HFF-Myc (cell line): ENCODE measurements at places on chromosomes 5 and 9.

DNA sequence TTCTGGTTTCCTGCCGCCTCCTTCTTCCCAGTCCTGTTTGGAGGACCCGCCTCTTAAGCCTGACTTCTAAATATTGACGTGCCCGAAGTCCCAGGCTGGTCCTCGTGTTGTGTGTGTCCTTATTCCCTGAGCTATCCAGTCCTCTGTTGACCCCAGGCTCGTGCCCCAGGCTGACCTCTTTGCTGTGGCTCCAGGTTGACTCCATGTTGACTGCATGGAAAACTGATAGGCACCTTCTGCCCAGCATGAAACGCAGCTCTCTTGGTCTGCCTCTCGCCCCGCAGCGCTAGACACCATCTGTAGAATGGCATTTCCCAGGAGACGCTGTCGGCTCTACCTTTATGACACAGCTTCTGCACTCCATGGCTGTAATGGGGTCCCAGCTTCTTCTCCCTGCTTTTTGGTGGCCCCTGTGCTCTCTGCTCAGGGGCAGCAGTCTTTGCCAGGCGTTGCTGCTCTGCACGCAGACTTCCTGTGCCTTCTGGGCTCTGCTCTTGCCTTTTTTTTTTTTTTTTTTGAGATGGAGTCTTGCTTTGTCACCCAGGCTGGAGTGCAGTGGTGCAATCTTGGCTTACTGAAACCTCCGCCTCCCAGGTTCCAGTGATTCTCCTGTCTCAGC is 28.4 kb downstream of the EHMT1 start:
- DNase-seq = no peak

DNA sequence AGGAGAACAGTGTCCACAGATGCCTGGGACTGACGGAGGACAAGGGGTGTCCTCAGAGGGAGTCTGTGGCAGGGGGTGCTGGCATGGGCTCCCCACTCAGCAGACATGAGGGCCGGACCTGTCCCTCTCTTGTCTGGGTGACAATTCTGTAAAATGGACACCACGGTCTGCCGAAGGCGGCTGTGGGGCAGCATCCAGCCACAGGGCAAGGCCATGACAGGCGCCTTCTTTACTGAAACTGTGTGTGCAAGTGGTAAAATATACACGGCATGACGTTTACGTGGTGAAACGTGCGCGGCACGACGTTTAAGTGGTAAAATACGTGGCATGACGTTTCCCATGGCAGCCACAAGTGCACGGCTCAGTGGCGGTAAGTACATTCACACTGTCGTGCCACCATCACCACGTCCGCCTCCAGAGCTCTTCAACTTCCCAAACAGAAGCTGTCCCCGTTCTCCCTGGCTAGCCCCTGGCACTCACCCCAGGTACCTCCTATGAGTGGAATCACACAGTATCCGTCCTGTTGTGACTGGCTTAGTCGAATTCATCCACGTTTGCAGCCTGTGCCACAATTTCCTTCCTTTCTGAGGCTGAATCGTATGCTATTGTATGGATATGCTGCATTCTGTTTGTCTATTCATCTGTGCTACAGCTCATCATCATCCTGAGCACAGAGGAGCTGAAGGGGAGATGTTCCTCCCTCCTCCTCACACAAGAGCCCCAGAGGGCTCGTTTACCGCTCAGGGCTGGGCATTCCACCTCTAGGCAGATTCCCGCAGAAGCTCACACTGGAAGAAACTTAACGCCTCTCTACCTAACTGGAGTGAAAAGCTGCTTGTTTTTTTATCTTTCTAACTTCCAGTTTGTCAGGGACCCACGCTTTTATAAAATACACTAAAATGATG is 52.5 kb downstream of the COL23A1 start:
- no peak for DNase-seq

- no peak for DNase-seq
These were observed 80.2 kb downstream of the TRIO start for GRCh38 chr5:14223372-14223771.

DNA sequence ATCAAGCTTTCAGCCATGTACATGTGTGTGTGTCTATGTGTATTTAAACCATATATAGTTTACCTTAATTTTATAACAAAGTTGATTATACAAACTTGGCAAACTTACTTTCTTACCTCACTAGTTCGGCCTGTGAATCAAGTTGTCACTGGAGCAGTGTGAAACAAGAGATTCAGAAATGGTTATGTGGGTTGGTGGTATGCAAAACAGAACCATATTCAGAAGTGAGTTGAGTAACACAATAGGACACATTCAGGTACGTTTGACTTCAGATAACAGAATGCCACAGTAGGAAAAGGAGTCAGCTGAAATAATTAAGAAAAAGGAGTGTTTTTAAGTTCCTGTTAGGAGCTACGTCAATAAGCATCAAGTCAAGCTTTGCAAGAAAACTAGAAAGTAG is 21.5 kb downstream of the XPA start:
- DNase-seq = no peak

DNA sequence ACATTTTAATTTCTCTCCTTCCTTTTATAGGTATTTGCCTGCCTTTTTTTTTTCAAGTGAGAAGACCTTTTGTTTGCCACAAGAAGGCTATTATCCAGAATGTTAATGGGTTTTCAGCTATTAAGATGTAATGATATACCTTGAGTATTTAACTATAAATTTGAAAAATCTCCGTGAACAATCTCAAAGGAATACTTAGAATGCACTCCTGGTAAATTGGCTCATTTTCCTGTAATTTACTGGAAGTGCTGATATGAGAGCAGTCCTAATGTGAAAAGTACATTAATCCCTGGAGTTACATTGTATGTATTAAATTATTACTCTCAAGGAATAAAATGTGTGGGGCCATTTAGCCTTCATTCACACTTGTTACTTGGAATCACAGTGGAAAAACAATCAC is 32.4 kb downstream of the AOPEP start:
- no peak for DNase-seq

GRCh38 chr5:177607115-177607451 is 7.2 kb downstream of the B4GALT7 start:
- no peak for DNase-seq

DNA sequence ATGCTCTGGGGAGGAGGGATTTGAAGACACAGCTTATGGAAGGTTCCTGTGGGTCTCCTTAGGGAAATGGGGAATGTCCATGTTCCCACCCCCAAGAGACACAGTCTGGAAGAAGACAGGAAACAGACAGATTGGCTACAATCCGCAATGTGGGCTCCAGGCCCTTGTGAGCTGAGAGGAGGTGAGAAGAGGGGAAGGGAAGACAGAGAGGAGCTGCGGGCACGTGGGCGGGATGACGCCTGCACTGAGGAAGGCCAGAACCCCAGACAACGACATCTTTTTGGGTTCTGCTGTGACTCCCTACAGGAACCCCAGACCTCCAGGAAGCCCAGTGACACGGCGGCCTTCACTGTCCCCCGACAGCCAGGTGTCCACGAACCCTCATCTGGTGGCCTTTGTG is 29.9 kb upstream of the NKD2 start:
- no peak for DNase-seq

GRCh38 chr5:9166202-9167112 is 379.4 kb downstream of the SEMA5A start:
- no peak for DNase-seq

GRCh38 chr5:134511796-134512660 is 13.4 kb upstream of the JADE2 start:
- DNase-seq = no peak

- DNase-seq = no peak
These were observed 1464.7 kb downstream of the EFNA5 start for GRCh38 chr5:106205916-106206571.

DNA sequence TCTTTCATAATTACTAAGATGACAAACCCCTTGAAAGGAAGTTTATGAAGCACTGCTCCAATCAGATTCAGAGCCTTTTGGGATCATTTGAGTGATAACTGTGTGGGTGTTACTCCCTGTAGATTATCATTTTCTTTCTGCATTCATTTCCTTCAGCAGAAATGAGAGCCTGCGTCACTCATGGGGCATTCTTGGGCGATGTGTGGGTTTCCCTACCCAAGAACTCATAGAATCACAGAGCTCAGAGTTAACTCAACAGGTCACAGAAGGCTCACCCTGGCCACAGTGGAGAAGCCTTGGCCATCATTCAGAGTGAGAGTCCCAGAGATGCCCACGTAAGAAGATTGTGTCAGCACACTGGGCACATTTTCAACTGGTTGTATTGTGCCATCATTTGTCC is 401.9 kb downstream of the TLE4 start:
- DNase-seq = no peak

GRCh38 chr9:89340332-89340731 is 22.0 kb downstream of the SECISBP2 start:
- no peak for DNase-seq

DNA sequence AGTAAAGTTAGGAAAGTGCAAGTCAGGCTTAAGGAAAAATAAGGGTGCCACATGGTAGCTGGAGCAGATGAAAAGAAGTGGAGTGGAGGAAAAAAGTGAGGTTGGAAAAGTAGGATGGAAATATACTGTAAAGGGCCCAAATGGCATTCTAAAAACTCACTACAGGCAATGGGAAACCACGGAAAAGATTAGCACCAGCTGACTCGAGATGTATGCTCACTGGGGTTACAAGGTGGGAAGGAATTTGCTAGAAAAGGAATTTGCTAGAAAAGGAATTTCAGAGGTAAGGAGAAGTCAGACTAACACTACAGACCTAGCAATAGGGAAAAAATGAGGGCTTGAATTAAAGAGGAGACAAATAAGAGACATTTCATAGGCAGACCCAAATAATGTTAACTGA is 3.6 kb downstream of the PSMD5 start:
- DNase-seq = no peak

GRCh38 chr9:115116421-115117284 is 1.3 kb downstream of the TNC start:
- no peak for DNase-seq

DNA sequence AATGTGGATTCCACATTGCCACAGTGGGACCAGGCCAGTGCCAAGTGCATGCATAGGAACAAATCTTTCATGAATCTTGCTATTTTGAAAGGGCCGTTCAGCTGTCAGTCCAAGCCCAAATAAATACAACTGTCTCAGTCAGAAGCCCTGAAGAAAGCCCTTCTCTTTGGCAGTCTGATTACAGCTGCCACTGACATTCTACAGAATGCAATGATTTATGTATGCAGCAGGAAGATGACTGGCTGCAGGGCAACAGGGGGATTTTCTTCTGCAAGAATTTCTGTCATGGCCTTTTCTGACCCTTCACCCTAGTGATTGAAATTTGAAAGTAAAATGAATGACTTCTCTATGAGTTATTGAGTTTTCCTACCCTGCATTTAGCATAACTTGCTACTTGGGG is 86.7 kb upstream of the FER start:
- no peak for DNase-seq

DNA sequence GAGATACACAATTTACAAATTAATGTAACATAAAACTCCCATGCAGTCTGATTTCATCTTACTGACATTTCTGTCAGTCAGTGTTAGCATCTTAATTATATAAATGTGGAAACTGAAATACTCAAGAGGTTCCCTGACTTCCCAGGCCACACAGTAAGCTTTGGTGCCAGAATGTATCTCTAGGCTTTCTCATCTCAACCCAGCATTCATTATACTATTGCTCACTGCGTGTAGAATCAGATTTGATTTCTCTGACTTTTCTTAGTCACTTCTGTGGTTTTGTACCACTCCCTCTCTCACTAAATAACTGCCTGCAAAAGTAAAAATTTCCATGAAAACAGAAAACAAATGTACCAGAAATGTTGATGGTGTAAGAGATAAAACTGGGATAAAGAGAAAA is 31.7 kb upstream of the CDKN2B start:
- no peak for DNase-seq

GRCh38 chr5:18010053-18010452 is 375.8 kb downstream of the TAF11L14 start:
- DNase-seq = no peak

DNA sequence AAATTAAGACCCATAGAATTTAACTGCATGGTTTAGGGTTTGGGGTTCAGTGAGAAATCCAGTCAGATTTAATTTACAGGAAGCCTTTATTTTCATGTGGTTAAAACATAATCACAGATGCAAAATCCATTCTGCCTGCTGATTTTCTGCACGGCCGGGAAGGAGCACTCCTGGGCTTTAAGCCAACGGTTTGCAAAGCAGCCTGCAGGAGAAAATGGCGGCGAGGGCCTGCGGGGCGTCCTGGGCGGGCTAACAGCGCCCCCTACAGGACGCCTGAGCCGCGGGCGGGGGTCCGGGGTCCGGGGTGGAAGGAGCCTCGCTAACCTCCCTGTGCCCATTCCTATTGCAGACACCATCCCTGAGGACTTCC is 47.6 kb downstream of the THBS4 start:
- DNase-seq = peak; percentile 45

DNA sequence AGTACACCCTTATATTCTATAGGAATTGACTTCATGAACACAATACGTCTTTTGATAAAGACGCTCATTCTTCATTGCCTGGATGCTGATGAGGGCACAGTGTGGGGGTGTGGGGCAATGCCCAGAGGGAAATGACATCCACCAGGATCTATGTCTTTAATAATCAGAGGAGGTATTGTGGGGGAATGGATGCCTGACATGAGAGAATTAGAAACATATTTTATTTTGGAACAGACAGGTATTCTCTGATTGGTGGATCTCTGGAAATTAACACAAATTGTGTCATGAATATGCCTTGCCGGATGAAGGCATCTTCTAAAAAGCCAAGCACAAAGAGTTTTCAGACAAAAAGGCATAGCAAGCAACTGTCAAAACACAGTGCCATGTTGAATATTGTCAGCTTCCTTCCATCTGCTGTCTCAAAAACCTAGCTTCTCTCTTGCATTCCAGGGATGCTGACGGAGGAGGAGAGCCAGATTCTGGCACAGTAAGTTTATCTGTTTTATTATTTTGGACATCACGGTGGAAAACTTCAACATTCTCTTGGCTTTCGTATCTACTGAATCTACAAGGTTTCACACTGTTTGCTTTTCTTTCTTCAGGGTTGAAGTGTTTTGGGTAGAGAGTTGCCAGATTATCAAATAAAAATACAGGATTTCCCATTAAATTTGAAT is 3.9 kb upstream of the C5orf58 start:
- no peak for DNase-seq

DNA sequence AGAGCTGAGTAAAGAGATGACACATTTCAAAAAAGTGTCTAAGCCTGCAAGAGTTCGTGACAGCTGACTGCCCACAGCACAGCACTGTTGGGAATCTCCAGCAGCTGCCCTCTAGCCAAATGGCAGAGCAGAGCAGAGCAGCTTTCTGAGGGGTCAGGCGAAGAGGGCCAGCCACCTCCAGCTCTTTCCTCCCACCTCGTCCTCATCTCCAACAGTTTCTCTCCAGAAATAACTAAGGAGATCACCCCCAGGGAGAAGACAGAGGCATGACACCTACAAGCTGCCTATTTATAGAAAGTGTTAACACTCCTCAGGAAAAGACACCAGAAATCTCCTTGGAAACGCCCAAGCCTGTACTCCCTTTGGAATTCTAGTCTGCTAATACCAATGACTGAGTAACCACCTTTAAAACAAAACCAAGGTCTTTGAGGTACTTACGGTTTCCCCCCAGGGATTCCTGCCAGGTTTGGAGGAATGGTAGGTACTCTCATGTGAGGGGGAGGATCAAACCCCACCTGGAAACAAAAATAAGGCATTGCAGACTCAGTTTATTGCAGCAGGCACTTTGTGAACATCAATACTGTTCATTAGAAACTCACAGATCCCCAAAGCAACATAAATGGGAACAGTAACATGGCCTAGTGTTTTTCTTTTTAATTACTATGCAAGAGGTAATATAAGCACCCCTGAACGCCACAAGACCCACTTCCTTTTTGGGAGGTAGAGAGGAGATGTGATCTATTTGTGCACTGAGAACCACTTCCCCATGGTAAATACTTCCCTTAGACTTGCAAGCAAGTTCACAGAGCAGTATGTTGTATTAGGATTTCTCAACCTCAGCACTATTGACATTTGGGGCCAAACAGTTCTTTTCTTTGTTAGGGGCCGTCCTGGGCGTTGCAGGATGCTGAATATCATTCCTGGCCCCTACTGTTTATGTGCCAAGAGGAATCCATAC is 79.3 kb downstream of the TLE1 start:
- no peak for DNase-seq
